Spinal cord (tissue), 10 donors: ENCODE measurements at places on chromosomes 2 and 18.

- no peaks in the 10 kb centered on the region for H3K36me3 ChIP-seq
- H3K4me3 ChIP-seq = no peak overlapping the region
- no peak overlapping the region for H3K27ac ChIP-seq
- no peaks in the 10 kb centered on the region for H3K4me1 ChIP-seq
These were observed 470.8 kb downstream of the RIT2 start for GRCh38 chr18:42644729-42645131.

DNA sequence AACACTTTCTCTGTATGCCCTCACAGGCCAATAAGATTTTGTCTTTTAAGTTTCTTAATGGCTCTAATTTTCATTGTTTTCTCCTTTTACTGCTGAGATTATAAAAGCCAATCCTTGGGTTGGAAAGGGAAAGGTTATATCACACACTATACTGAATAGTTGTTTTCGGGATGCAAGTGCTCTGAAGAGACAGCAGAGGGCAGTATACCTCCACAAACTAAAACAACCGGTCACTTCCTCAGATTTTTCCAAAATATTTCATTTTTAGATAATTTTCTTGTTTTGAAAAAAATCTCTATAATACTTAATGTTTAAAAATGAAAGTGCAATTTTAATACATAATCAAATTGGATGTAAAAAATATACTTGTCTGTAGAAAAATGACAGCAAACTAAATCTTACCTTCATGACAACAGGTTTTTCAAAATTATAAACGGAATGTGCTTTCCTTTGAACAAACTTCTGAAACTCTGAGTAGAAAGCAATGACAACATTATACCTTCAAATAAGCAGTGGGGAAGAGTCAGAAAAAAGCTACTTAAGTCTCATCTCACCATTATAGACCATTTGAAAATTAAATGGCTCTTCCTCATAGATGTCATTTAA, 82.7 kb downstream of the ORC4 start:
- H3K36me3 ChIP-seq = no peaks in the 10 kb centered on the region
- DNase-seq = peak; percentile 54
- H3K4me1 ChIP-seq = no peaks in the 10 kb centered on the region
- no peaks in the 10 kb centered on the region for H3K27me3 ChIP-seq

DNA sequence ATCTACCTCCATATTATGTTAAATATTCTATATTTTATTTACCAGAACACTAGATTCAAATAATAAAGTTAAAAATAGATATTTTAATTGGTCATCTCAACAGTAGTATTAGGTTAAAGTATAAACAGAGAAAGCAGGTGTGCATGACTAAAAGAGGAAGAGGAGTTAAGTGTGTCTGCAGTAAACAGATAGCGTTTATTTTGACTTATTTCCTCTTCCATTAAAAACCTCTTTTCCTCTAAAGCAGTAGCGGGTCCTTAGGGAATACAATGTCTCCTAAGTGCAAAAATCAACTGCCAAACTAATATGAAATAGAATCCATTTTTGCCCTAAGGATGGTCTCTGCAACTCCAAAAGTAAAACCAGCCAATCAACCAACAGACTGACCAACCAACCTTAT, 27.7 kb downstream of the EIF2AK3 start:
- H3K4me1 ChIP-seq = no peaks in the 10 kb centered on the region
- H3K36me3 ChIP-seq = no peaks in the 10 kb centered on the region
- no peak for DNase-seq
- H3K27me3 ChIP-seq = no peaks in the 10 kb centered on the region
- H3K4me3 ChIP-seq = no peak overlapping the region
- H3K27ac ChIP-seq = no peak overlapping the region

- peak overlapping the region; percentile 10 for H3K27ac ChIP-seq
- H3K36me3 ChIP-seq = no peaks in the 10 kb centered on the region
- H3K4me3 ChIP-seq = no peak overlapping the region
These were observed 112.9 kb downstream of the THADA start for GRCh38 chr2:43482961-43483360.

DNA sequence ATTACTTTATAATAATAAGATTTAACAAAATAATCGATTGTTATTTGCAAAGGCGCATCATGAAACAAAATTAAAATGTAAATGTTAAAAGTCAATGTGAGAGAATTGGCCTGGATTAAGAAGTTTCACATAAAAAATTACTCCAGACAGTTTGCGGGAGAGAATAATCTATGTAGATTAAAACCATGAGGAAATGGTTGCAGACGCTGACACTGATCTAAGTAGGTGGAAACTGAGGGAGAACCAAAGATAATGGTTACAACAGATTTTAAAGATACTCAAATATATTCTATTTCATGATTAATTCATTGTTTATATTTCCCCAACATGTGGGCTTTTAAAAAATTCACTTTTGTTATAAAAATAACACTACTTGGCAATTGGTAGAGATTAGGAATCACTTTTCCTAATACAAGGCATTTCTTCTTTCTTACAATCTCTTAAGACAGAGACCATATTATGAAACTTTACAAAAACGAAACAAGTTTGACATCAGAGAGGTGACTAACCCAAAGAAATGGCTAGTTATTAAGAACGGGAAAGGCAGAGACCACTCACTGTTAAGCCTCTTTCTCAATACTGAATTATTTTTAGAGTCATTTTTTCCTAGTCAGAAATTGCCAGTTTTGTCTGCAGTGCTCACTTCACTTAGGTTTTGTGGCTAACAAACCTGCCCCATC, 1.6 kb downstream of the KANSL1L start:
- no peak for DNase-seq
- H3K27me3 ChIP-seq = no peaks in the 10 kb centered on the region
- H3K36me3 ChIP-seq = no peaks in the 10 kb centered on the region
- peak overlapping the region; percentile 98 for H3K4me3 ChIP-seq

GRCh38 chr2:238904716-238905115, 56.8 kb downstream of the TWIST2 start:
- H3K36me3 ChIP-seq = peaks cover 3% of the 10 kb centered on the region
- H3K27me3 ChIP-seq = no peaks in the 10 kb centered on the region
- H3K4me1 ChIP-seq = peaks cover 9% of the 10 kb centered on the region
- DNase-seq = no peak

DNA sequence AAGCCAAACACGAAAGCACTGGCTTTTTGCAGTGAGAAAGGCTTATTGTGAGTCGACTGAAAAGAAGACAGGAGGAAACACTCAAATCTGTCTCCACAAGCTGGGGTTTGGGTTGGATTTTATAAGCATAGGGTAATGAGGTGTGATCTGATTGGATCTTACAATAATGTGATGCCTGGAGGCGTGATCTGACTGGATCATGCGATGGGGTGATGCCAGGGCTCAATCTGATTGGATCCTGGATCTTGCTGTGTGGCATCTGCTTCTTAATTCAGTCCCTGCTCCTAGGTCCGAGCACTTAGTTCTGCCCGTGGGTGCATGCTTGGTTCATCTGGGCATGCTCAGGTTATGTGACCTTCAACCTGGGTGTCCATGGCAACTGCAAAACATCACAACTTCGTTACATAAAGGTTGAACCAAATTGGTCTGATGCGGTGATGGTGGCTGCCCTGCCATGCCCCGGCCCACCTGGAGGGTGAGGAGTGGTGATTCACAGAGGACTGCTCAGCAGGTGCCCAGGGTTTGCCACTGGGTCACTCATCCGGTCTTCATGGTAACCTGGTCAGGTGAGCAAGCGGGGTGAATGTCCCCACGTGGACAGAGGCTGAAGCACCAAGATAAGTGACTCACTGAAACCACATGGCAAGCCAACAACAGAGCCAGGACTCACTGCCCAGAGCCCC, 111.0 kb downstream of the KCNF1 start:
- no peak overlapping the region for H3K27ac ChIP-seq
- peaks cover 9% of the 10 kb centered on the region for H3K4me1 ChIP-seq
- no peaks in the 10 kb centered on the region for H3K27me3 ChIP-seq
- H3K36me3 ChIP-seq = no peaks in the 10 kb centered on the region

DNA sequence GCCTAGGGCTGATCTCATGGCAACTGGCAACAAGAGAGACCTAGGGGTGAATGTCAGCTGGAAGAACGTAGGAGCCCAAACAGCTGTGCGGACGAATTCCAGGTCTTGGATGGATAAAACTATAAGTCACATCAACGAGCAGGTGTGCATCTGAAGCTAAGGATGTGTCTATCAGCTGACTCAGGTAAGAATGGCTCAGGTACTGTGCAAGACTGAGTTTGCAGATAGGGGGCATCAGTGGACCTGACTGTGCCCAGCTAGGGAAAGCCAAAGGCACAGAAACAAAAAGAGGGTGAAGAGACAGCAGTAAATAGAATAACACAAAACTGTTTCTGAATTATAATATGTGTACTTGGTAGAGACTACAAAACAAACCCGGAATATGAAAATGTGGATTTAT, 357.3 kb downstream of the ZEB2 start:
- H3K27me3 ChIP-seq = no peaks in the 10 kb centered on the region
- H3K27ac ChIP-seq = no peak overlapping the region
- no peaks in the 10 kb centered on the region for H3K4me1 ChIP-seq
- no peak for DNase-seq
- no peaks in the 10 kb centered on the region for H3K36me3 ChIP-seq

DNA sequence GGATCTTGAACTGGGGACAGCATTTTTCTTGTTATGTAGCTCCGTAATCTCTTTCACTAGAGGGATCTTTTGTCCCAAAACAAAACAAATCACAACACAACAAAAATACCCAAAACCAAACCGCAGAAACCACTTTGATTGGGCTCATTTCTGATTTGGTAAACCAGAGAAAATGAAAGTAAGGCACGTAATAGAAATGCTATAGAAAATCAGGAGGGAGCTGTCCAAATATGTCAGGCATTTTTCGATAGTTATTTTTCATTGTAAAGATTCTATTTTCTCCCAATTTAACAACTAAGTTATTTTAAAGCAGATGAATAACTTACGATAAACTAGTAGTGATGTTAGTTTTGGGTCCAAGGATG, 406.5 kb downstream of the XIRP2 start:
- peak overlapping the region; percentile 66 for H3K27ac ChIP-seq
- peaks cover 13% of the 10 kb centered on the region for H3K4me1 ChIP-seq

GRCh38 chr2:203811491-203812221, 55.9 kb upstream of the CTLA4 start:
- no peaks in the 10 kb centered on the region for H3K27me3 ChIP-seq
- no peak for DNase-seq
- no peak overlapping the region for H3K27ac ChIP-seq
- peaks cover 4% of the 10 kb centered on the region for H3K4me1 ChIP-seq

GRCh38 chr2:71078624-71079023, 10.2 kb downstream of the NAGK start:
- H3K27ac ChIP-seq = no peak overlapping the region
- H3K4me1 ChIP-seq = no peaks in the 10 kb centered on the region
- peaks cover 48% of the 10 kb centered on the region for H3K36me3 ChIP-seq
- H3K27me3 ChIP-seq = no peaks in the 10 kb centered on the region

DNA sequence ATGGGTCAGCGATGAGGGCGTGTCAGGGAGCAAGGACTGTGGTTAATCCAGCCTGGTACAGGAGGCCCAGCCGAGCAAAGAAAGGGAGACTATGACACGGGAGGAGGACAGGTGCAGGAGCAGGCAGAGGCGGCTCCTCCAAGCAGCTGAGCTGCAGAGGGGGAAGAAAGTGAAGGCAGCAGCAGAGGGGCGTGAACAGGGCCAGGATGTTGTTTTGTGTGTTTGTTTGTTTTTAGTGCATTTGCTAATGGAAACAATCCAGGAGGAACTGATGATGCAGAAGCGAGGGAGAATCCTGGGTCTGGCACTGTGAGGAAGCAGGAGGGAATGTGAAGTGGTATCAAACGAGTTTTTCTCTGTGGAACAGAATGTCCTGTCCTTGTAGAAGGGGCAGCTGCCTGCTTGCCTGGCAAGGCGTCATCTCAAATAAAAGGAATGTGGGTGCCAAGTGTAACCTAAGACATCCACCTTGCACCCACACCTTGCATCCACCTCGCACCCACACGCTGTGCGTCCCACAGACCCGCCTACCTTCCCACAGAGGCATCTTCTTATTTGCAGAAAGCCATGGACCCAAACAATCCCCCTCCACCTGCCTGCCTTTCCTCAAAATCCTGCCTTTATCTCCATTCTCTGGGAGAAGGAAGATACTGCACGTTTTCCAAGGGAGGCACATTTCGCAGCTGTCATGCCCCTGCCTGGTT, 134.8 kb downstream of the SH3BP4 start:
- H3K4me3 ChIP-seq = no peak overlapping the region
- no peak overlapping the region for H3K27ac ChIP-seq
- H3K36me3 ChIP-seq = no peaks in the 10 kb centered on the region
- H3K4me1 ChIP-seq = peaks cover 16% of the 10 kb centered on the region
- H3K27me3 ChIP-seq = no peaks in the 10 kb centered on the region

DNA sequence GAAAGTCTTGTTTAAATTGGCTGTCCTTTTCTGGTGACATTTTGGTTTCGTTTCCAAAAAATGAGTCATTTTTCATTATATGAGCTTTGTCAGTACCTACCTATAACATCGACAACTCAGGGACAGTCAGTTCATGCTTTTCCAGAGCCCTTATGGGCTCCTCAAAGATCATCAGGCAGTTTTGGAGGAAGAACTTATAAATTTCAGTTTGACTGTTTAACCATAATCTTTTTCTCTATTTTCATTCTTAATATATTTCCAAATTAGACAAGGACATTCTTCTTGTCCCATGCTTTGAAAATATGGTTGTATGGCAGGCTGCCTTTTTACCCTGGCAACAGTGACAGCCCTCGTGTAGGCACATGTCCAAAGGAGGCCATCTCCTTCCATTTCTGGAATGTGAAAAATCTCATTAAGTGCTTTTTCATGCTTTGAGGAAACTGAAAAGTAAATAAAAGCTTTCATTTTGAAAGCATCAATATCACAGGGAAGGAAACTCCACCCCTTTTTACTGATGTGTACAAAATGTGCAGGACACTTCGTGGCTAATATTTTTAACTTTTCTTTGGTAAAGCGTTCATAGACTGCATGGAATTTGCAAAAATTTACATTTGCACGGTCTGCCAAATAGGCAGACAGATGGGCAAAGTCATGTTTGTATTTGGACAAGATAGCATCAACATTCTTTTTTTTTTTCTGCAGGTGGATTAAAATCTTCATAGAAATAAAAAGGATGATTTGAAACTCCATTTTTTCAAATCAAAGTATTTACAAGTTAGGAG, 7.2 kb upstream of the PROC start:
- no peak overlapping the region for H3K4me3 ChIP-seq
- peak overlapping the region; percentile 25 for H3K27ac ChIP-seq
- peaks cover 23% of the 10 kb centered on the region for H3K4me1 ChIP-seq
- no peaks in the 10 kb centered on the region for H3K36me3 ChIP-seq
- peaks cover 11% of the 10 kb centered on the region for H3K27me3 ChIP-seq

DNA sequence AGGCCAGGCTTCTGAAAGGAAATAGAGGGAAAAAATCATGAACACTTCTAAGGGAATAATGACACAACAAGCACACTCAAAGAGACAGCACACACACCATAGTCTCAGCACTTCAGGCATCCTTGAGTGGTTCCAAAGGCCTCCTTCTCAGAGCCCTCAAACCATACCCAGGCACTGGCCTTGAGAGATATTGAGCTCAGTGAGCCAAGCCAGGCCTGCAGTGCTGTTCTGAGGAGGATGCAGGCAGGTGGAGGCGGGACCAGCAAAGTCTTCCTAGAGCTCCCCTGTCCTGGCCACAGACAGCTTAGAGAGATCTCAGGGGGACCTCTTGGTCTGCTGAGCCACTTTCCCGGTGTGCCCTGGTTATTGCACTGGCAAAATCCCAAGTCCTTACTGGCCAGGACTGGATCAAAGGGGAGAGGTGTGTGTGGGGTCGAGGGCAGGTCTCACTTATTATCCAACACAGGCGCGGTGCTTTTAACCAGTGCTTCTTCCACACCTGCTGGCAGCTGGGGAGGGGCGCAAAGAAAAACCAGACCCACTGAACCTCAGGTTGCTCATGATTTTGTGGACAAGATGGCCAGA, 86.8 kb upstream of the HAAO start:
- H3K27ac ChIP-seq = no peak overlapping the region
- no peaks in the 10 kb centered on the region for H3K27me3 ChIP-seq
- H3K36me3 ChIP-seq = no peaks in the 10 kb centered on the region
- H3K4me1 ChIP-seq = peaks cover 24% of the 10 kb centered on the region
